ENCODE measurements at places on chromosomes 6 and 20.
A peak's percentile ranks its signal among the peaks of the same experiment; 100 is the strongest.

GRCh38 chr6:150600010-150600300 lies 270 bp downstream of the PLEKHG1 start:
- peak; percentile 35 for DNase-seq

DNA sequence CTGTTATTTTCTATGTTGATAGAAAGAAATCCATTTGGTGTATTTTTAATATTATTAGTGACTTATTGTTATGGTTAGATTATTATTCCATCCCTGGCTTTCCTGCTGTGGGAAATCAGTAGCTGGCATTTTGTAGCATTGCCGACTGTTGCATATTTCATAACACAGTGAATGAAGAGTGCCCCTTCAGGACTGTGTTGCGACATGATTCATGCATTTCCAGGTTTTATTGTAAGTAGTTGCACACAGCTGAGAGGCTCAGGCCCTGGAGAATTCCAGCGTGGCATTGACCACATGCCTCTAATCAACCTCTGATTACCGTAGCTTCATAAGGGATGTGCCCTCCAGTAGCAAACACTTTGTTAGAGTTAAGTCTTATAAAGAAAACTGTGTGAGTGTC lies 263.9 kb downstream of the FARS2 start:
- no peak for DNase-seq

DNA sequence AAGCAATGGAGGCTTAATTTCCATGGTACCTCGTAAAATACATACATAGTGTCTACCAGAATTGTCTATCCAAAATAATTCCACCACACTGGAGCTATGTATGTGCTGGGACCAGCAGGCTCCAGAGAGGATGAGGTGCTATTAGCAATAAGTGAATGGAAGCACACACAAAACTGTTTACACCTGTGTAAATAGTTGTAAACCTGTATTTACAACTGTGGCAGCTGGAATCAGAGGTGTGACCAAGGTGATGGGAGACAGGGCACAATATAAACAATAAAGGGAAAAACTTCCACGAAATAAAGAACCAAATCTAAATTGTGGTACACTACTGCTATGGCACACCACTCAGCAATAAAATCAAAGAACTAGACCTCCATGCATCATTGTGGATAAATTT lies 14.4 kb downstream of the RARS2 start:
- no peak for DNase-seq

DNA sequence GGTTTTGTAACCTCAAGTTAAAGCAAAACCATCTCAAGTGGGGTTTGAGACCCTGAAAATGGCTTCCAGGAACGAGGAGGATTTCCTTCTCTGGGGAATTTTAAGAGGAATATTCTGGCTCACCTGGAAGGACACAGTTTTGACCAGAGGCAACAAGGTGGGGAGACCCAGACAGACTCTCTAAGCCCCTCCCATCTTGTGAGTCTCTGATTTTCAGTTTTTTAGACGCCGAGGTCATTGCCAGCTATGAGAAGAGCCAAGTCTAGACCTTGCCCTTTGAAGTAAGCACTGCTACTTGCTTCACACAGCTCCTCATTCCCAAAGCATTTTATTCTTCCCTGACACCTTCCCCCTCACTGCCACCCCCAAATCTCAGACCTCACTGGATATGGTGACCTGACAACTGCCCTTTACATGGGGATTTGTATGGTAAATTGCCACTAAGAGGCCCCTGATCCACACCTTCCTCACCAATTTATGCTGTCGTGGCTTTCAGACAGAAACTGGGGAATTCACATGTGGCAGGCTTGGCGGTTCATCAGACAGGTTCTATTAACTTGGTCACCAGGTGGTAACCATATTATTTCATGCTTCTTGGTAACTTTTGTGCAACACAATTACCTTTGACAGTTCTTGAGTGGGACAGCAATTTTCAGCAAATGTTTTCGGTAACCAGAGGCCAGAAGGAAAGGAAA lies 116.2 kb downstream of the ISM1 start:
- no peak for DNase-seq

DNA sequence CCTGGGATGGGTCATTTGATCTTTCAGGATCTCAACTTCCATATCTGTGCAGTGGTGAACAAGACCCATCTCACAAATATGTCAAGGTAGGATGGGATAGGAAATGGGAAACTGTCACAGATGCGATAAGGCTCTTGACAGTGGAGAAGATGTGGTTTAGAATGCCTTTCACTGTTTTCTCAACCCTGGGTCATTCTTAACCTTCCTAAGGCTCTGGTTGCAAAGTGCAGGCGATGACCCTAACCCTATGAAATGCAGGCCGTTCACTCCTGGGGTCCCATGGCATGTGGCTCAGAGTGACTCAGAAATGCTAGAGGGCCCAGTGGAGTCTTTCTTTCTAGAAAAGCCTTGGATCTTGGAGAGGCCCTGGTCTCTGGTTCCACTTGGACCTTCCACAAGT lies 61.7 kb downstream of the FOXA2 start:
- no peak for DNase-seq

DNA sequence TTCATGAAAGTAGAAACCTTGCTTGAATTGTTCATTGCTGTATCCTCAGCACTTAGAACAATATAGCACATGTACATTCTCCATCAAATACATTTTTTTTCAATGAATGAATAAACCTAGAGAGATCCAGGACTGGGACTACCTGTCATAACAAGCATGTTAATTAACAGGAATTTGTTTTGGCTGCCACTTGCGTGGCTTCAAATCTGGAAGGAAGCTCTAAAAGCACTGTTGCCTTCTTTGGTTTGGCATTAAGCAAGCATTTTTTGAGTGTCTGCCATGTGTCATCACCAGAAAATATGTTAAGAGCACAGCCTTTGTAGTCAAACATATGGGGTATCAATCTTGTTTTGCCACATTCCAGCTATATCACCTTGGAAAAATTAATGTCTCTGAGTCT lies 131.9 kb upstream of the BACH2 start:
- DNase-seq, result no peak

- no peak for DNase-seq
These were observed 69.1 kb upstream of the ADTRP start for GRCh38 chr6:11847515-11848345.

DNA sequence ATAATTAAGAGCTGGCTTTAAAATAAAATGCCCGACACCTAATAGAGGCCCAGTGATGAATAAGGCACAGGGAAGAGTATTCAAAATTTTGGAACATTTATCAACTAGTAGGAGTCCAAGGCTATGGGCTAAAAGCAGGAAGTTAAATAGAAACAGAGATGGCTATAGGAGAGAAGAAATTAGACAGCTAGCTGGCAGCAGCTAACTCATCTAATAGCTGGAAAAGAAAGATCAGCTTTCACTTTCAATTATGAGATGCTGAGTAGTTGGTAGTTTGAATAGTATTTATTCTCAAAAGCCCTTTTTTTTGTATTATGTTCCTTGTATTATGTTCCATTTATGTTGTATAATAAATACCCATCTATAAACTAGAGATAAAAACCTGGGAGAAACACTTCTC lies 215.7 kb downstream of the SLC35F1 start:
- no peak for DNase-seq

Data from GM13976 (cell line).